ENCODE measurements at places on chromosomes 7 and 10.

DNA sequence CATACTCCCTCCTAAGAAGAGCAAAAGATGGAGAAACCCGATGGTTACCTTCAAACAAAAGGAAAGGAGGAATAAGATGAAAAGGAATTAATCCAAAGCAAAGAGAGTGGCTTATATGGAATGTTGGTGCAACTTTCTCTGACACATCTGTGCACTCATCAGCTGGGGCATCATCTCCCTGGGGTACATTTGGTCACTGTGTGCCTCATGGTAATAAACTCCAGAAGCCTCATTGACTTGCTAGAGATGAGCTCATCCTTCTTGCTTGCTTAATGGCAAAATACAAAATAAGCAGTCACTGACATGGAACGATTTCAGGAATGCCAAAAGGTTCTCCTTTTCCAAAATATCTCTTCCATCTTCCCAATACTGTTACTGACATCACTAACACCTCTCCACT, 22.5 kb downstream of the CAV1 start:
- DNase-seq = no peak

- no peak for DNase-seq
Observed at GRCh38 chr7:112199672-112200071, 6.5 kb downstream of the DOCK4 start.

DNA sequence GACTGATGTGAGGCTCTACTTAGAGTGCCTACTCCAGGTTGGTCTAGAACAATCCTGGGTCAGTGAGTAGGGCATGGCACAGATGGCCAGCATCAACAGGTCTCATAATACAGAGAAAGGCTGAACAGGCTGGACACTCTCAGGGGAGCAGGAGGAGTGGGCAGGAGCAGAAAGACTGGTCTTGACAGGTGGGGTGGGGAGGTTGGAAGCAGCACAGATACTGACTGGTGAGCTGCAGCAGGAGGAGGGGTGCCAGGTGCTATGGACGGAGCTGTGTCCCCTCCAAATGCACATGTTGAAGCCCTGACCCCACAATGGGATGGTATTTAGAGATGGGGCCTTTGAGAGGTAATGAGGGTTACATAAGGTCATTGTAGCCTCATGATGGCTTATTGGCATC, 190.4 kb upstream of the PLXNA4 start:
- no peak for DNase-seq

DNA sequence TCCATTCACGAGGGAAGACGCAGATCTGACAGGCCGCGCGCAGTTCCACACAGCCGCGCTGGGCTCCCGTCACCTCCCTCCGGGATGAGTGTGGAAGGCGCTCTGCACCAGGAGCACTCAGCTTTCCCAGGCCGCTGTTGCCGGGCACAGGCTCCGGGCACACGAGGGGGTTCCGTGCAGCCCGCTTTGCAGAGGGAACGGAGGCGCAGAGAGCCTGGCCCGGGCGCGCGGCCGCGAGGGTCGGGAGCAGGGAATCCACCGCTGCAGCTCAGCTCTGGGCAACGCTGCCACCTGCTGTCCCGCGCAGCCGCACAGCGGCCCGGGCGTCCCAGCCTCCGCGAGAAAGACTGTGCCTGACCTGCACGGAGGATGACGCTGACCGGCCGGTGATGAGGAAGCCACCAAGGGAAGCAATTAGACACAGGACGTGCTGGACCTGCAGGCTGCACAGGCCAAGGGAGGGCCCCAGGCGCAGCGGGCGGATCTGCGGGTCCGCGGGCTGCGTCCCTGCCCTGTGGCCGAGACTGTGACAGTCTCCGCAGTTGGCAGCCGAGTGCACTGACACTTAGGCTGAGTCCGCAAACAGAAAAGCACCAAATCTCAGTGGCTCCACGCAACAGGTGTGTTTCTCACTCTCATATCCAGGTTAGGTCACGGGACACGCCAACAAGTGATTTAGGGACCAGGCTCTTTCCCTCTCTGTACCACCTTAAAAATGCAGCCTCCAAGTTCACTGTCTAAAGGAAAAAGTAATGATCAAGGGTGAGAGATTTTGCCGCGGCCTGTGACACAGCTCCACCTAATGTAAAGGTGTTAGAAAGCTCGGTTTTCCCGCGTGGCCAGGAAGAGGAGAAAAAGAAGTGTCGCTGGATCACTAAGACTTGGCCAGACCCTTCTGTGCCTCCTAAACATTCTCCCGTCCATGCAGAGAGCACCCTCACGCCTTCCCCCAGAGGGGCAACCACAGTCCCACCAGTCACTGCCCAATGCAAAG, 94.5 kb downstream of the SEC61G start:
- DNase-seq = peak; percentile 1

DNA sequence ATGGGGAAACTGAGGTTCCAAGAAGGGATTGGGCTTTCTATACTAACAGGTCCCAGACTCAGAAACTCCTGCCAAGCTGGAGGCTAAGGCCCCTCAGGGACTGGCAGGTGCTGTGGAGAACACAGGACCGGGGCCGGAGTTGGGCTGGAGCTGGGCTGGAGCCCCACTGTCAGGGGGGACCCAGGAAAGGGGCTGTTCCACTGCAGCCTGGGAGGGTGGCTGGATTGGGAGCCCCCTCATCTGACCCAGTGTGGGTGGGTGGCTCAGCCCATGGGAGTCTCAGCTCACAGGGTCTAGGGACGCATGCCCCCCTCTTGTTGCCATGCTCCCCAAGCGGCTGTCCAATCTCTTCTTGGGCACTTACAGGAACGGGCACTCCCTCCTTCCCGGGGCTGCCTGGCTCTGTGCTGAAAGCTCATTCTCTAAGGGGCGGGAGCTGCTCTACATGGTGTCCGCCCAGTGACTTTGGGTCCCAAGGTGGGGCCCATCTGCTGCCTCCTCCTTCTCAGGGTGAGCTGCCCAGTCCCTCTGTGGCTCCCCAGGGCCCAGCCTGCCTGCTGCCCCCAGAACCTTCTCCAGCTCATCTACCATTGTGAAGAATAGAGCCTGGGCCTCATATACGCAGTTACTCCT, 126.5 kb downstream of the MYL10 start:
- DNase-seq = no peak

DNA sequence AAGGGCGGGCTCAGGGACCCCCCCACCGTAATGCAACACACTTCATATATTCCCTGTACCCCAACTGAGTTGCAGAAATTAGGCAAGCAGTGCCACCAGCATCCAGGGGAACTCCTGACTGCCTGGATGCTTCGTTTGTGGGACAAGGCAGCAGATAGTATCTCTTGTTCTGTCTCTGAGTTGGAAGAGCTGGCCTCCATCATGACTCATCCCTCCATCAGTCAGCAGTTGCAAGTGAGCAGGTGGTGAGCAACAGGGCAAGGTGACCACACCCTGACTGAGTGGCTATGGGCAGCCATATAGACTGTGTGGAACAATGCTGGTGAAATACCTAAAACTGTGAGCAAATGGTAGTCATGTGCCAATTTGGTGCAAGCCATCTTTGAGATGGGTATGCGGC, 22.8 kb upstream of the ADAMTS14 start:
- no peak for DNase-seq

- no peak for DNase-seq
Observed at GRCh38 chr10:108409306-108409705, 1244.8 kb upstream of the SORCS1 start.

DNA sequence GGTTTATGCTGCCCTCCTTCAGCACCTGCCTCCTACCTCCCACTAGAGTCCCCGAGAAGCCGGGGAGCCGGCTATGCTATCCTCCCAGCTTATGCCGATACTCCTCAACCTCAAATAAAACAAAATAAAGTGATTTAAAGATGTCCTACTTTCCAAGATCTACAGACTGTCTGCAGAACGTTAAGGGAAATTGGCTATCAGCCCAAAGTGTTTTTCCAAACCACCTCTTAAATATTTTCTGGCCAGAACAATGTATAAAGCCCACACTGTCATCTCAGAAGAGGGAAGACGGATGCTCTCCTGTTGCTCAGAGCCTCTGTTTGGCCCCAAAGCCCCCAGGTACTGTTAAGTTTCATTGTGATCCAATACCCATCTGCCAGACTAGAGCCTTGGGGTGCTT, 54.0 kb upstream of the MGMT start:
- no peak for DNase-seq

DNA sequence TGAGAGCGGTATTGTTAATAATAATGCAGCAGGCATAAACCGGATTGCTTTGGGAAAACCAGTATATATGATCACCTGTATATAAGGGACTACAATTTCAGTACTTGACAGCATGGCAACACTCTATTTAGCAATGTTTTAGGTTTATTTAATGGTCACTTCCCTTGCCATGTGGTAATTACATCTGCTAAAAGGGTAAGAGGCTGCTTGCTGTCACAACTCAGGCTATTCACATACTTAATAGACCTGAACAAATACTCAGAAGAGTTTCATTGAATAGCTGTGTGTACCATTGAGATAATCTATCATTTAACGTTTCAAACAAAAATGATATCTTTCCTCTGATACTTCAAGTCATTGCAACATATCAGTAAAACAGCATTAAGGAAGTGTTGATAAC, 90.1 kb downstream of the PCDH15 start:
- DNase-seq = no peak

DNA sequence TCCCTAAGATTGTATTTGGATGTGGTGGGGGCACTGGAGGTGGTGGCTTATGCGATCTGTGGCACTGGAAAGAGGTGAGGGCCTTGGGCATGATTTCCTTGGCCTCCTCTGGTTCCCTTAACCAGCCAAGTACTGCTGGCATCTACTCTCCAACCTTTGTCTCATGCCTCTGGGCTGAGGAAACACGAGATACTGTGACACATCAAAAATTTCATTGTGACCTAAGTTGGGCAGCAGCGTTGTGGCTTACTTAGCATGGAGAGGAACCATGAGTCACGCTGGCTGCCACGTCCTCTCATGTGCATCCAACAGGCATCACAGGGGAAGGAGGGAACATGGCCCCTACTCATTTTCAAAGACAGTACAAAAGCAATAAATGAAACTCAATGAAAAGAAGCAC, 29.7 kb upstream of the GSDME start:
- DNase-seq = no peak

DNA sequence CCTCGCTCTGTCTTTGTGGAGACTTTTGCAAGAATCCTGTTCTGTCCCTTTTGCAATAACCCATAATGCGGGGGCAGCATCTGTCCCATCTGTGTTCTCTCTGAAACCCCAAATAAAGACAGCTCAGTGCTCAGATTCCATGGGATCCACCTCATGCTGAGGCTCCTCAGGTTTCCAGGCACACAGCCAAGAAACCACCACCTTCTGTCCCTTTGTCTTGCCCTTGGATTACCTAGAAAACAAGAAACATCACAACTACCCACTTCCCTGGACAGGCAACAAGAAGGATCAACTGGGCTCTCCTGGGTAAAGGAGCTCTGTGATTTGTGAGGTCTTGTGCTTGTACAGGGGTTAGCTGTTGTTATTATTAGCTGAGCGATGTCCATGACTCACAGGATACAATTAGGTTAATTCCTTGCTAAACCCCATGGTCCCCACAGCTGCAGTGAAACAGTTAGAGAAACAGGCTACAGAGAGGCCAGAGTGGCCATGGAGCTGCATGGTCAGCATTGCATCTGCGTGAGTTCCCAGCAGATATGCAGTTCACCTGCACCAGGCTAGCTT, 50.2 kb downstream of the CXCL12 start:
- no peak for DNase-seq
